Adrenal gland (tissue), 19 donors: ENCODE measurements at places on chromosomes 12 and 14. TPM values are rescaled to one million over a fixed set of nuclear protein-coding genes. Genes with fewer than 3 reads are reported as not detected.

Gene ERH
- 127 TPM for total RNA-seq

Gene RNFT2
- total RNA-seq, result 5.6 TPM

GRCh38 chr14:51807356-51807755 lies 53.1 kb upstream of the GNG2 start:
- H3K27ac ChIP-seq, result no peak overlapping the region
- no peaks in the 10 kb centered on the region for H3K36me3 ChIP-seq
- DNase-seq, result peak; percentile 6
- H3K4me3 ChIP-seq, result no peak overlapping the region
- peaks cover 10% of the 10 kb centered on the region for H3K4me1 ChIP-seq

Gene GLT8D2
- 6.6 TPM for total RNA-seq

- H3K27ac ChIP-seq, result no peak overlapping the region
- H3K36me3 ChIP-seq, result no peaks in the 10 kb centered on the region
- no peak overlapping the region for H3K4me3 ChIP-seq
- H3K4me1 ChIP-seq, result peaks cover 17% of the 10 kb centered on the region
- no peak for DNase-seq
Observed at GRCh38 chr14:54105406-54105805, 148.8 kb upstream of the BMP4 start.

- DNase-seq, result peak; percentile 50
- no peaks in the 10 kb centered on the region for H3K4me1 ChIP-seq
- H3K27ac ChIP-seq, result no peak overlapping the region
- H3K4me3 ChIP-seq, result no peak overlapping the region
- H3K36me3 ChIP-seq, result no peaks in the 10 kb centered on the region
- H3K27me3 ChIP-seq, result no peaks in the 10 kb centered on the region
Observed at GRCh38 chr12:2256915-2257314, 204.1 kb downstream of the CACNA1C start.

Gene PPP1R36
- 1.1 TPM for total RNA-seq

DNA sequence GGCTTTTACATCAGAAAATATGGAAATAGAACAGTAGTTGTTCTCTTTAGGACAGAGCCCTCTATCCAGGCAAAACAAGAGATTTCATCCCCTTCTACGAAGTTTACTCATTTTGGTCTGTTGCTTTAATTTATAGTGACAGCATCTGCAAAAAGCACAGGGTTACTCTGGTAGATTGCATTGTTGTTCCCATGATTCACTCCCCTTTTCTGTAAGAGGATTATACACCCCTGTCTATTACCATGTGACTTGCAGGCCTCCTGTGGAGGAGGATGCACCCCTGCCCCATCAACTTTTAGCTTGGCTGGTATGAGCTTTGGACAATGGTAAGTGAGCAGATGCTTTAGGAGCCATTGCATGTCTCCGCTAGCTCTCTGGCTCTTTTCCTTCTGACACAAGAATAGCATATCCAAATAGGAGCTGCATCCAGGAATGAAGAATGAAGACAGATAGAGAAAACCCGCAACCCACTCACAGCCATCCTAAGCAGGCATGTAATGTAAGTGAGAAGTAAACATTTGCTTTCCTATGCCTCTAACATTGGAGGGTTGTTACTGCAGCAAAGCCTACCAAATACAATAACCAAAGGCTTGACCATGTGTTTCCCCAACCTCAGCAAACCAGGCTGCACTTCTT lies 304.2 kb downstream of the AKAP6 start:
- H3K4me1 ChIP-seq, result peaks cover 16% of the 10 kb centered on the region
- no peak overlapping the region for H3K27ac ChIP-seq
- H3K27me3 ChIP-seq, result no peaks in the 10 kb centered on the region
- H3K4me3 ChIP-seq, result no peak overlapping the region
- H3K36me3 ChIP-seq, result no peaks in the 10 kb centered on the region

Gene PMCH
- total RNA-seq, result not detected

Gene LDHB
- total RNA-seq, result 640 TPM

DNA sequence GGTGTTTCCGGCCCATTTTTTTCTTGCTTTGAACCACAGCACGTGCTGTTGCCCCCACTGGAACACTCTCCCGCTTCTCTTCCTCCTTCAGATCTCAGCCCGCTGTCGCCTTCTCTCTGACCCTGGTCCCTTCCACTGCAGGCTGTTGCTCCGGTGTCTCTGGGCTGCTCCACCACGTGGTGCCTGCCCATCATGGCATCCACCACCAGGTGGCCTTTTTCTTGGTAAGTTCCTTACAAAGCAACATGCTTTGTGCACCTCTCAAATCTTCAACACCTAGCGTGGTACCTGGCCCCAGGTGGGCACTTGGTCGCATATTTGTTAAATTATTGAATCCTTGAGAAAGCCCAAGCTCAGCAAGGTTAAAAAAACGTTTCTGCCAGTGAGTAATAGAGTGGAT lies 19.1 kb downstream of the TUNAR start:
- H3K4me3 ChIP-seq, result no peak overlapping the region
- no peaks in the 10 kb centered on the region for H3K4me1 ChIP-seq
- H3K27ac ChIP-seq, result no peak overlapping the region
- peaks cover 2% of the 10 kb centered on the region for H3K27me3 ChIP-seq
- no peak for DNase-seq
- H3K36me3 ChIP-seq, result no peaks in the 10 kb centered on the region

DNA sequence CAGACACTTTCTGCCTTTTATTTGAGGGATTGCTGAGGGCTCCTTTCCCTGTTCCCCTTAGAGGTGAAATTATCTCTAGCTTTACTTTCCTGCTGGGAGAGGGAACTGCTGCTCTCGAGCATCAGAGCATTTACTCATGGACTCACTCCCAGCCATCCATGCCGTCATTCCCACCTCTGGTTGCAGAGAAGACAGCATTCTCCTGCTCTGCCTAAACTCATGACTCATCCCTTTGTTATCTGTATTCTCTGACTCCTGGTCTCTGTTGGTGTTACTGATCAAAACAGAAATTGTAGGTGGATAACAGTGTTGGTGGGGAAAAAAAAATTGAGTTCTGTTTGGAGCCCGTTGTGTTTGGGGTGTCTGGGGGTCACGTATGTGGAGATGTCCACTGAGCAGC lies 159.3 kb downstream of the TTC8 start:
- H3K4me1 ChIP-seq, result no peaks in the 10 kb centered on the region
- no peak overlapping the region for H3K27ac ChIP-seq
- no peaks in the 10 kb centered on the region for H3K36me3 ChIP-seq
- H3K4me3 ChIP-seq, result no peak overlapping the region

GRCh38 chr12:123363390-123363739 lies 1.3 kb downstream of the SBNO1 start:
- DNase-seq, result no peak
- no peaks in the 10 kb centered on the region for H3K4me1 ChIP-seq
- H3K27me3 ChIP-seq, result no peaks in the 10 kb centered on the region
- peak overlapping the region; percentile 94 for H3K27ac ChIP-seq

DNA sequence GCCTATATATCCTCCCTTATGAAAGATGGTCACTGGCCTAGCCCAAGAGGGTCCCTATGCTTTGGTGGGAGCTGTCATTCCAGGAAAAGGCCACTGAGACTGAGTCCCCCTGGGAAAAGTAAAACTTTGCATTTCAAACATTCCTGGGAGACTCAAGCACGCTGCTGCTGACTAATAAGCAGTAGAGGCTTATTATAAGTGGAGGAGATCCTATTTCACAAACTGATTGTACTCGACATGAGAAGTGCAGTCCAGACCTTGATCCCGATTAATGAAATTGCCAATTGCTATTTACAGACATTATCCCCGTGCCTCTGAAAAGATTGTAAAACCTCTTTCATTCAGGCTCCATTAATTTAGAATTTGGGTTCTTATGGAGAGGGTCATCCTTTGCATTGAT lies 96.6 kb downstream of the EMP1 start:
- H3K36me3 ChIP-seq, result no peaks in the 10 kb centered on the region
- no peaks in the 10 kb centered on the region for H3K27me3 ChIP-seq
- no peak overlapping the region for H3K27ac ChIP-seq
- peaks cover 5% of the 10 kb centered on the region for H3K4me1 ChIP-seq

Gene NOVA1
- 5.6 TPM for total RNA-seq

Gene OR6C65
- total RNA-seq, result not detected

Gene FGF6
- total RNA-seq, result not detected

DNA sequence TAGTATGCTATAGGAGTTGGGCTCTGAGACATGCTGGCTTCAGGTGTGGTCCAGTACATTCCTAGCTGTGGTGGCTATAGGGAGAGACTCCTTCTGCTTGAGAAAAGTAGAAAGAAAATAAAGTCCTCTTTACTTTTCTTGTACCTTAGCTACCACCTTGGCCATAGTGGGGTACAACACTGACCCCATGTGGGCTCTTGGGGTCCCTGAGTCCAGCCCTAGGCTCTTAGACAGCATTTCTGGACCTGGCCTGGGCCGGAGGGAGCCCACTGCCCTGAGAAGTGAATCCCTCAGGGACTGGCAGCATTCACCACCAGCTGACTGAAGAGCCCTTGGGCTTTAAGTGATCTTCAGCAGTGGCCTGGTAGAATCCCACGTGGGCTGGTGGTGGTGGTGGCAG lies 143.1 kb downstream of the SYT10 start:
- no peak overlapping the region for H3K4me3 ChIP-seq
- no peaks in the 10 kb centered on the region for H3K27me3 ChIP-seq
- H3K4me1 ChIP-seq, result no peaks in the 10 kb centered on the region
- no peak for DNase-seq

Gene TROAP
- total RNA-seq, result 1.8 TPM

- H3K4me3 ChIP-seq, result no peak overlapping the region
- no peak for DNase-seq
- no peak overlapping the region for H3K27ac ChIP-seq
- H3K36me3 ChIP-seq, result no peaks in the 10 kb centered on the region
- H3K27me3 ChIP-seq, result no peaks in the 10 kb centered on the region
Observed at GRCh38 chr12:43098071-43098470, 453.9 kb downstream of the ADAMTS20 start.

DNA sequence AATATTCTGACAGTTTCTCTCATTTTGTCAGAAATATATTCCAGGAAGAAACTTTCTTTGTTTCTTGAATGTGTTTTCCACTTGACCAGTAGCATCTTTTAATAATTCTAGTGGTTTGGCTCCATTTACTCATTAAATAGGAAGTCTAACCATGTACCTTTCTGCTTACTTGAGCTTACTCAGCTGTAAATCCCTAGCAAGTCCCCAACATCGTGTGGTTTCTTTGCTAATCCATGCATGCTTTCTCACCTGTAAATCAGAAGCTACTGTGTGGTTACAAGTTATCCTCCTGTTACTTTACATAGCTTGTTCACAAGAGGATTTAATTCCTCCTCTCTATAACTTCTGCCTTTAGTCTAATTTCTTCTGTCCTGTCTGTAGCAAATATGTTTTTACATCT lies 227.7 kb downstream of the FSCB start:
- no peaks in the 10 kb centered on the region for H3K36me3 ChIP-seq
- no peak overlapping the region for H3K4me3 ChIP-seq
- no peaks in the 10 kb centered on the region for H3K27me3 ChIP-seq
- H3K27ac ChIP-seq, result no peak overlapping the region
- no peak for DNase-seq

GRCh38 chr14:86575141-86575540 lies 1045.2 kb downstream of the FLRT2 start:
- H3K36me3 ChIP-seq, result no peaks in the 10 kb centered on the region
- no peaks in the 10 kb centered on the region for H3K27me3 ChIP-seq
- no peak overlapping the region for H3K4me3 ChIP-seq

- H3K27ac ChIP-seq, result no peak overlapping the region
- H3K27me3 ChIP-seq, result no peaks in the 10 kb centered on the region
- H3K4me3 ChIP-seq, result no peak overlapping the region
- H3K36me3 ChIP-seq, result no peaks in the 10 kb centered on the region
- H3K4me1 ChIP-seq, result no peaks in the 10 kb centered on the region
- DNase-seq, result no peak
Observed at GRCh38 chr12:87953256-87953860, 75.8 kb downstream of the C12orf50 start.

DNA sequence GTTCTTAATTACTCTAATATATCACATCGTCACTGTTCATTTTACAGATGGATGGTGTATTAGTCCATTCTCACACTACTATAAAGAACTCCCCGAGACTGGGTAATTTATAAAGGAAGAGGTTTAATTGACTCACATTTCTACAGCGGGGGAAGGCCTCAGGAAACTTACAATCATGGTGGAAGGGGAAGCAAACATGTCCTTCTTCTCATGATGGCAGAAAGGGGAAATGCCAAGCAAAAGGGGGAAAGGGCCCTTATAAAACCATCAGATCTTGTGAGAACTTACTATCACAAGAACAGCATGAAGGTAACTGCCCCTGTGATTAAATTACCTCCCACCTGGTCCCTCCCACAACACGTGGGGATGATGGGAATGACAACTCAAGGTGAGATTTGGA lies 6.5 kb downstream of the TMBIM4 start:
- H3K27me3 ChIP-seq, result no peaks in the 10 kb centered on the region
- H3K4me1 ChIP-seq, result peaks cover 34% of the 10 kb centered on the region
- no peak overlapping the region for H3K4me3 ChIP-seq
- DNase-seq, result no peak
- no peaks in the 10 kb centered on the region for H3K36me3 ChIP-seq

- no peaks in the 10 kb centered on the region for H3K36me3 ChIP-seq
- H3K4me1 ChIP-seq, result no peaks in the 10 kb centered on the region
- DNase-seq, result no peak
- H3K27ac ChIP-seq, result no peak overlapping the region
Observed at GRCh38 chr12:71312768-71313403, 126.7 kb upstream of the LGR5 start.

GRCh38 chr14:103209054-103209453 lies 85.8 kb downstream of the TNFAIP2 start:
- DNase-seq, result no peak
- H3K27ac ChIP-seq, result peak overlapping the region; percentile 25
- H3K4me1 ChIP-seq, result no peaks in the 10 kb centered on the region
- no peak overlapping the region for H3K4me3 ChIP-seq

DNA sequence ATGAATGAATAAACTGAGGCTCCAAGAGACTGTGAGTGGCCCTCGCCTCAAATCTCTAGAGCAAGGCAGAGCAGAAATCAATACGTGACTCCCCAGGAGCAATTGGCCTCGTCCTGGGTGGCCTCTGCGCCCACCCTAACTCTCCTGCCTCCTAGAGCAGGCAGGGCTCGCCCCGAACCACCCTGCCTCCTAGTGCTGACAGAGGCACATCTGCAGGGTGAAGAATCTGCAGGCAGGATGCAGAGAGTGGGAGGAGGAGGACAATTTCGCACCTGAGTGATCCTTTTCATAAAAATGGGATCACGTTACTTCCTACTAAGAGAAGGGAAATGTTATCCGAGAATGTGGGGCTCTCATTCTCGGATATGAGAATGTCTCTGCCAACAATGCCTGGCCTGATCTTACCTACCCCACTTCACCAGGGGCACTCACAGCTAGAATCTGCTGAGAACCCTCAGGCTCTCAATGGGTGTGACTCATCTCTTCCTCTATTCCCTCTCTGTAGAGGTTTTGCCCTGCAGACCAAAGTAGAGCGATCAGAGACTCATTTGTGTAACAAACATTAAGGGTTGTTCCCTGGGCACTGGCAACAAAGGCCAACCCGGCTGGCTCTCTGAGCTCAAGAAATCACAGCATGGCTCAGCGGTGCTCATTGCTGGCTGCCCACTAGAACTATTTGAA lies 61.7 kb upstream of the BCL2L14 start:
- H3K27ac ChIP-seq, result no peak overlapping the region
- H3K4me1 ChIP-seq, result no peaks in the 10 kb centered on the region
- H3K27me3 ChIP-seq, result no peaks in the 10 kb centered on the region

Gene CCDC38
- total RNA-seq, result 3.3 TPM

Gene LMNTD1
- not detected for total RNA-seq

GRCh38 chr12:20194171-20194570 lies 174.2 kb upstream of the PDE3A start:
- H3K36me3 ChIP-seq, result no peaks in the 10 kb centered on the region
- no peak overlapping the region for H3K4me3 ChIP-seq
- H3K4me1 ChIP-seq, result no peaks in the 10 kb centered on the region
- no peak for DNase-seq

Gene PPM1H
- 5.5 TPM for total RNA-seq

Gene MGST1
- total RNA-seq, result 688 TPM

Gene FGD6
- 33.3 TPM for total RNA-seq

Gene NKX2-1
- total RNA-seq, result not detected

Gene TBK1
- 27.1 TPM for total RNA-seq

GRCh38 chr14:23307687-23308644 lies 1.3 kb downstream of the BCL2L2 start:
- H3K27ac ChIP-seq, result peak overlapping the region; percentile 90
- H3K27me3 ChIP-seq, result no peaks in the 10 kb centered on the region
- H3K4me3 ChIP-seq, result no peak overlapping the region
- peaks cover 27% of the 10 kb centered on the region for H3K4me1 ChIP-seq
